Renal pelvis (tissue), 12 donors: ENCODE measurements at places on chromosomes 16 and 17. TPM values are rescaled to one million over a fixed set of nuclear protein-coding genes. Genes with fewer than 3 reads are reported as not detected.
A peak's percentile ranks its signal among the peaks of the same experiment; 100 is the strongest.

Gene DLX3
- 2.3 TPM for polyA plus RNA-seq

- DNase-seq = no peak
Measured at GRCh38 chr16:48790151-48790550, 180.2 kb upstream of the N4BP1 start.

GRCh38 chr17:10117581-10118001 is 80.8 kb downstream of the GAS7 start:
- no peak for DNase-seq

- DNase-seq = no peak
Measured at GRCh38 chr16:74896389-74897370, 88.2 kb downstream of the WDR59 start.

GRCh38 chr17:279331-279730 is 73.3 kb downstream of the RPH3AL start:
- no peak for DNase-seq

GRCh38 chr16:66322174-66322573 is 44.3 kb upstream of the CDH5 start:
- no peak for DNase-seq

Gene TEX19
- polyA plus RNA-seq = 0.06 TPM

GRCh38 chr17:10069301-10069700 is 129.1 kb downstream of the GAS7 start:
- no peak for DNase-seq

DNA sequence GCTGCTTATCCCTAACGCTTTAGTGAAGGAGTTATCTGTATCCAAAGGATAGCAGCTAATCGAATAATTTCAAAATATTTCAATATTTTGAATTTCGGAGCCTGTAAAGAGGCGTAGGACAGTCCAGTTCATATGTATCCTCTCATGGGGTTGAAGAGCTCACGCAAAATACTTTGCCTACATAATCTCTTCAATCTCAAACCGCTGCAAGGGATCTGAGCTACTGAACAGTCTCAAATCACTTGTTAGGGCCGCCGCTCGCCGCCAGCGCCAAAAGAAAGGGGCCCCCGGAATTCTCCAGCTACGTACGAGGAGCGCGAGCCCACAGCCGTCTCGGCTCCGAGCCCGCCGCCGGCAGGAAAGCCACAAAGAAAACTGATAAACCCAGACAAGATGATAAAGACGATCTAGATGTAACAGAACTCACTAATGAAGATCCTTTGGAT is 601 bp upstream of the RFWD3 start:
- DNase-seq = peak; percentile 16

Gene KRTAP4-11
- not detected for polyA plus RNA-seq

DNA sequence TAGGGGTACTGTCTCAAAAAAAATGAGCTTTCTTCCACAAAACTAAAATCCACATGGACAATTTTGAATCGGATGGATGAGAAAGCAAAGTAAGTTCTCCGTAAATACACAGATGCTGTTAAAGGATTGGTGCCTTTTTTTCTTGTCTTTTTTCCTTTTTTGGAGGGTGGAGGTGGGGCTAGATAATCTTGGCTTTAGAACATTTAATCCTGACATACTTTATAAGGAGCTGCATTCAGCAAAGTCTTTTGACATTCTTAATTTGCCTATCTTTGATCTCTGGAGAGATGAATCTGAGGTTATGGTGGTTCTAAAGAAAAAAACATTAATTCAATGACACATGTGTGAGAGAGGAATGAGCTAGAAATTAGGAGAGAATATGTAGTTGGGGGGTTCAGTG is 312.3 kb upstream of the KCNJ16 start:
- DNase-seq = no peak

DNA sequence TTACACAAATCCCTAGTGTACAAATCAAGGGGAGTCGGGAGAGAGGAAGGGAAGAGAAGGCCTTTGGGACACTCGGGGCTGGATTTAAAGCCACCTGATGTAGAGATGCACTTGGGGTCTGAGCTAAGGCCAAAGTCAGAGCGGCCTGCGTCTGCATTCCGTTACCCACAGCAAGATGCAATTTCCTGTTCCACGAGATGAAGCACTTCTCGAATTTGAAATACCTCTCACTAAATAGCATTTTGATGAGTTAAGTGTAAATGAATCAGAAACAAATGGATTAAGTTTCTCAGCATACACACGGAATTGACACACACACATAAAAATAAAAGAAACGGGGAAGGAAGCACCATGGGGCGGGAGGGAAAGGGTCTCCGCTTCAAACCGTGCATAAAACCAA is 386.0 kb downstream of the SOX9 start:
- no peak for DNase-seq

Gene CNGB1
- polyA plus RNA-seq = 0.09 TPM

Gene MYO15A
- polyA plus RNA-seq = 3.3 TPM
